Renal cortical epithelial cell (primary cell): ENCODE measurements at places on chromosomes 4 and X. TPM values are rescaled to one million over a fixed set of nuclear protein-coding genes. Genes with fewer than 3 reads are reported as not detected.

The MAPK10 gene
- 7.8 and 42.9 TPM in 2 replicates for total RNA-seq

The DGAT2L6 gene
- total RNA-seq: not detected in 2 replicates

- DNase-seq: no peak
These were observed 69.7 kb upstream of the WWC2 start for GRCh38 chr4:183029365-183029764.

DNA sequence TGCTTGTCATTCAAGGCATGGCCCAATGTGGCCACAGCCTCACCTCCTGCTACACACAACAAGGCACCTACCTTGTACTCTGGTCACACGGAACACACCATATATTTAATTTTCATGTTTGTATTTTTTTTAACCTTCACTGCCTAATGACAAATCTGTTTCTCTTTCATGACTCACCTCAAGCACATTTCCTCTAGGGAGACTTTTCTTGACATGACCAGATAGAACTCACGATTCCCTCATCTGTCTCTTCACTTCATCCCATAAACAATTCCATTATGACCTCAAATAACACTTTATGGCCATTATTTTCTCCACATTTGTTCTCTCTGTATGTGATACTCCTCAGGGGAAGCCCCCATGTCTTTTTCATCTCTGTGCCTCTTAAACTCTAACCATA lies 11.1 kb downstream of the DRP2 start:
- no peak for DNase-seq

GRCh38 chr4:11914406-11914805 lies 485.7 kb upstream of the HS3ST1 start:
- DNase-seq: peak; percentile 2
